ENCODE measurements at places on chromosomes 16 and 17. TPM values are rescaled to one million over a fixed set of nuclear protein-coding genes. Genes with fewer than 3 reads are reported as not detected.

Gene TSNAXIP1
- not detected for polyA plus RNA-seq

Gene NPIPB9
- not detected for polyA plus RNA-seq

Gene DLX3
- polyA plus RNA-seq, result 0.41 TPM

Gene C17orf75
- polyA plus RNA-seq, result 9.1 TPM

Gene CSNK2A2
- polyA plus RNA-seq, result 17.4 TPM

Gene ATP1B2
- polyA plus RNA-seq, result 2.8 TPM

Gene RNF112
- polyA plus RNA-seq, result 7.5 TPM

Gene NAGLU
- polyA plus RNA-seq, result 22.3 TPM

Gene CXCL16
- 33.7 TPM for polyA plus RNA-seq

GRCh38 chr16:81349608-81350305, 35.0 kb downstream of the GAN start:
- DNase-seq, result no peak

GRCh38 chr17:42243493-42243982, 32.7 kb downstream of the STAT5B start:
- DNase-seq, result no peak

DNA sequence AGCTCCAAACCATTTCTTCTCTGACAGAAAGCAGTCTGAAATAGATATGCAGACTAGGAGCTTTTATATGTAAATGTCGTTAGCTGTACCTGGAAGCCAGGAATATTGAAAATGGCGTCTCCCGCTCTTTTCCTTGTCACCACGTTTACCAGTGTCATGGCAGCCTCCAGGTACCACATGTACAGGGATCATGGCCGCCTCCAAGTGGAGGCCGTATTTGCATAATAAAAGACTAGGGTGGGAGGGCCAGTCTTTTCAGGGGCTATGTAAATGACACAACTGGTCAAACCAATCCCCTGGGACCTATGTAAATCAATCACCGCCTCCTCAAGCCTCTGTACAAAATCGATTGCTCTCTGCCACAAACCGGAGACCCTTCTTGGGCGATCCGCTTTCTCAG, 54.3 kb downstream of the MYOCD start:
- no peak for DNase-seq

- DNase-seq, result no peak
These were observed 85.1 kb downstream of the TNFRSF13B start for GRCh38 chr17:16886655-16887322.

DNA sequence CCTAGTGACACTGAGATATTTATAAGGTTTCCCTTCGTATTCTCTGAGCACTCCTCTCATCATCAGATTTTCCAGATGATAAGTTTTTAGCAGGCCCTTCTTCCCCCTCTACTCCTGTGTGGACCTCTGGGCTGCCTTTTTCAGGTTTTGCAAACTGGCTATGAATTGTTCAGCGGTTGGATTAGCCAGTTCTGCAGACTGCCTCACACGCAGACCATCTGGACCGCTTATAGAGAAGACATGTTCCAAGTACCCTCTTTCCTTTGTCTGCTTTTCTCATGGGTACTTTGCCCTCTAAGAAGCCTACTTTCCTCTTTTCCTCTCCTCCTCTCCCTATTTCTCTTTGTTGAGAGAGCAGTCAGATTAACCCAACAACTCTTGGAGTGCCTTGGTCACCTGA, 111.6 kb downstream of the GRIN2A start:
- DNase-seq, result no peak

- DNase-seq, result no peak
These were observed 1.4 kb upstream of the STH start for GRCh38 chr17:45997624-45998023.

DNA sequence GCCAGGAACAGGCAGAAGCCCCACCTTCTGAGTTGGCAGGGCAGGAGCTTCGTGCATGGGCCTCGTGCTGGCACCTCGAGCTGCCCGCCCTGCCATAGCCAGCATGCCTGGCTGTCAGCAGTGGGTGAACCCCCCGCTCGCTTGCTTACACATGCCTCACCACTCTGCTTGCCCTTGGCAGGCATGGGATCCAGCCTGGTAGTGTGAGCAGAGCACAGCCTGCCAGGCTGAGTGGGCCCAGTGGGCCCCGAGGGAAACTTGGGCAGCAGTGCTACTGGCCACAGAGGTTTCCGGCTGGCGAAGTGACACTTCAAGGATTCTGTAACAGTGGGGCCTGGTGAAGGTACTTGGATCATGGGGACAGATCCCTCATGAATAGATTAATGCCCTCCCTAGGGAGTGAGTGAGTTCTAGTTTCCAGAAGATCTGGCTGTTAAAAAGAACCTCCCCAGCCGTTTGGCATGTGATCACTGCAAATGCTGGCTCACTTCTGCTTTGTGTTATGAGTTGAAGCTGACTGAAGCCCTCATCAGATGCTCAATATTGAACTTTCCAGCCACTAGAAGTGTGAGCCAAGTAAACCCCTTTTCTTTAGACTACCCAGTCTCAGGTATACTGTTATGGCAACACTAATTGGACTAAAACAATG, 114.7 kb downstream of the BCAS3 start:
- peak; percentile 72 for DNase-seq

- no peak for DNase-seq
These were observed 300.6 kb downstream of the SEC14L1 start for GRCh38 chr17:77441130-77441920.

GRCh38 chr17:74543406-74543805, 2.5 kb downstream of the CD300C start:
- no peak for DNase-seq

DNA sequence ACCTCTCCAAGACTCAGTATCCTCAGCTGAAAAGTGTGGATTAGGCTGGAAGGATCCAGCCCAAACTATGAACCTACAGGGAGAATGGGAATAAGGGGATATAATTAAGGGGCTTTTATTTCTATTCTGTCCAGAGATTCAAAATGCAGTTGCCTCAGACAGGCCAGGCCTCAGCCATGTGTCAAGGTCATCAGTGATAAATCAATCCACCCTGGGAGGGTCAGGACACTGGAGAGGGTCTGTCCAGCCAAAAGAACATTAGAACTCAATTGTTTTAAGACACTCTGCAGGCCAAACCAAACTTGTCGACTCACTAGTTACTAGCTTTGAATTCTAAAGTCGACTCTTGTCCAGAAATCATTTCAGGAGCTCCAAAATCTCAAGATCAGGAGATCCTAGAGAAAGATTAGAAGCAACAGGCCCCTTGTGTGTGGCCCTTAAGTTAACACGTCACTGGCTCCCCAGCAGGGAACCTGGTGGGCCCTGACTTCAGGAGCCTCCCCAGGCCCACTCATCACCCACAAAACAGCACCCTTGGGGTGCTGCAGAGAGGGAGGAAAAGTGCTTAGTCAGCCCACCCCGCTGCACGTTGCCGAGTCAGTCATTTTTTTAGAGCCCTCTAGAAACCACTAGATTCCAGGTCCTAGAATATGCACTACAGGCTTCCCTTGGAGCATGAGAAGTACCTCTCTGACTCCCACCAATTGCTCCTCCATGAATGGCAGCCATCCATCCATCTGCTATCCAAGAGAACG, 156.8 kb downstream of the XYLT1 start:
- DNase-seq, result no peak

- no peak for DNase-seq
These were observed 13.4 kb downstream of the PDK2 start for GRCh38 chr17:50108556-50108955.

DNA sequence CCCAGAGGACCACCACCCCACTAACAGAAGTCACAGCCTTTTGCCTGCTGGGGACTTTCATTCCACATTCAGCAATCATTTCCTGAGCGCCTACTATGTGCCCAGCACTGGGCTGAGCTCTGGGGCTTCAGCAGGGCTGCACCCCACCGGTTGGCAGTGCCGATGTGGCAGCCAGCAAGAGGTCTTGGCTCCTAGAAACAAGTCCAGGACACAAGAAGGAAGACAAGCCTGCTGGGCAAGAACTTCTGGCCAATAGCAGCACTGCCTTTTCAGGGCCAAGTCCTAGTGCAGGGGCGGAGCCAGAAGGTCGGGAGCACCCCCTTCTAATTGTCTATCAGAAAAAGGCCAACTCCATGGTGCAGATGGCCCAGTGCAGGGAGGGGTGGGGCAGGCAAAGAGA, 13.0 kb upstream of the HOXB9 start:
- no peak for DNase-seq

GRCh38 chr16:88303890-88304819, 78.6 kb upstream of the ZNF469 start:
- DNase-seq, result peak; percentile 81

DNA sequence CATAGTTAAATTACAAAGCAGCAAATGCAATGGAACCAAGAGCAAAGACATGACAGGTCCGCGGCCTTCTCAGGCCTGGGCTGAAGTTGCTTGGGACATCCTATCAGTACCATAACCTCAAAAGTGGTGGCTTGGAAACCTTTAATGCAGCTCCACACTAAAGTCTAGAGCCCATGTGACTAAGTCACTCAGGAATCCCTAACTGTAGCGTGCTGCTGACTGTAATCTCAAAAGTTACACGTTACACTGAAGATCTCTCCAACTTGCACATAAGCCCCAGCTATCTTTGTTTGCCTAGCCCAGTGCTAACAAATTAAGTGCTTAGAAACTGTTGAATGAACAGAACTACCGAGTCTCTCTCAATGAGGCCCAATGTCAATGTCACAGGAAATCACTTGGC, 27.8 kb downstream of the NUP88 start:
- DNase-seq, result no peak

GRCh38 chr17:55284001-55284884, 19.5 kb downstream of the HLF start:
- no peak for DNase-seq

GRCh38 chr16:58154345-58154744, 25.2 kb upstream of the CFAP20 start:
- DNase-seq, result no peak

DNA sequence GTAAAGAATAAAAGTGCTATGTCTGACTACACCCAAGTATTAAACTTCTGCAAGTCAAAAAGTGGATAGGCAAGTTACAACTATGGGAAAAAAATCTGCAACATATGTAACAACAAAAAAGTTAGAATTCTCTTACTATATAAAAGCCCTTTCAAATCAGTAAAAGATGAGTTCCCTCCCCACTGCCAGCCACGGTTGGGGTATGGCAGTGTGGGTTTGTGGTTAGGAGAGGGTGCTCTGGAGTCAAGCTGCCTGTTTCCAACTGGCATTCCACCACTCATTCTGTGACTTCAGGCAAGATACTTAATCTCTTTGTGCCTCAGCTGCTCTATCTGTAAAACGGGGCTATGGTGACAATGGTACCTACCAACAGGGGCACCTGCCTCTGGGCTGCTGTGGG, 26.6 kb upstream of the MFSD6L start:
- DNase-seq, result no peak

- peak; percentile 66 for DNase-seq
These were observed 28.9 kb downstream of the OR1D5 start for GRCh38 chr17:3034578-3034920.

GRCh38 chr16:30876867-30877266, 17.0 kb downstream of the BCL7C start:
- peak; percentile 28 for DNase-seq

GRCh38 chr16:19432429-19432828, 14.7 kb downstream of the TMC5 start:
- no peak for DNase-seq

DNA sequence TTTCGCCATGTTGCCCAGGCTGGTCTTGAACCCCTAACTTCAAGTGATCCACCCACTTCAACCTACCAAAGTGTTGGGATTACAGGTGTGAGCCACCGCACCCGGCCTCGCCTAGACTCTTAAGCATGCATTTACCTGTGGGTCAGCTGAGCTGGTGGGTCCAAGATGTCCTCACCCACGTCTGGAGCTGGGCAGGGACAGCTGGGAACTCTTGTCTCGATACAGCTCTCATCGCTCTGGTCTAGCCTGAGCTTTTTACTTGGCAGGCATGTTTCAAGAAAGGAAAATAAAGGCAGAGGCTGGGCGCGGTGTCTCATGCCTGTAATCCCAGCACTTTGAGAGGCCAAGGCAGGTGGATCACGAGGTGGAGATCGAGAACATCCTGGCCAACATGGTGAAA, 56.9 kb upstream of the PHOSPHO1 start:
- no peak for DNase-seq

DNA sequence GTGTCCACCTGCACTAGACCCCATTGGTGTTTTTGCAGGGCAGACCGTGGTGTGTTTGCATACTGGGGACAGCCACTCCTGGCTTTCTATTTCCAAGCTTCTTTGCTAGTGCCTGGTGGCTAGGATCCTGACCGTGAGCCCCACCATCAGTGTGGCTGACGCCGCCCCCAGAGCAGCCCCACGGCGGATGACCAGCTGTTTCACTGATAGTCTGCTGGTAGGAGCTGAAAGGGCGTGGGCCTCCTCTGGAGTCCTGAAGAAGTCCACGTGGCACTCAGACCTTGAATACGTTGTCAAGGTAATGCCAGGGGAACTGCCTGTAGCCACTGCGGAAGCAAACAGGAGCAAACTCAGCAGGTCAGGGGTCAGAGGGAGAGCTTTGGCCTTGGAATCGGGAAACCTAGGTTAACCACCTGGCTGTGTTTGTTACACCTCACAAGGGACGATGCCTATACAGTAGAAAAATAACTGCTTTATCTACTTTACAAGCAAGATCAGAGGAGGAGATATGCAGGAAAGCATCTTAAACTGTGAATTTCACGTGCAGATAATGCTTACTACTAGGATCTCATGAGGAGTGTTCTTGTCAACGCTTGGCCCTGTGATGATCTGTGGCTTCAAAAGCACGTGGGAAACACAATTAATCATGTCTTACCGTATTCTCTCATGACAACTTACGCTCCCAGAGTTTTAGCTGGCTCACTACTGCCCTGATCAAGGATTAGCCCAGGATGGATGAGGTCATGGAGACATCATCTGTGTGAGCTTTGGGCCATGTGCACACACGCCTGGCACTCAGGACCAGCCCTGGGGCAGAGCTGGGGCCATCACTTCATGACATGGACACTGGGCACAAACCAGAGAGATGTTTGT, 30.3 kb downstream of the ALDH3A2 start:
- no peak for DNase-seq

- DNase-seq, result no peak
These were observed 198.2 kb downstream of the MAF start for GRCh38 chr16:79402356-79402755.

DNA sequence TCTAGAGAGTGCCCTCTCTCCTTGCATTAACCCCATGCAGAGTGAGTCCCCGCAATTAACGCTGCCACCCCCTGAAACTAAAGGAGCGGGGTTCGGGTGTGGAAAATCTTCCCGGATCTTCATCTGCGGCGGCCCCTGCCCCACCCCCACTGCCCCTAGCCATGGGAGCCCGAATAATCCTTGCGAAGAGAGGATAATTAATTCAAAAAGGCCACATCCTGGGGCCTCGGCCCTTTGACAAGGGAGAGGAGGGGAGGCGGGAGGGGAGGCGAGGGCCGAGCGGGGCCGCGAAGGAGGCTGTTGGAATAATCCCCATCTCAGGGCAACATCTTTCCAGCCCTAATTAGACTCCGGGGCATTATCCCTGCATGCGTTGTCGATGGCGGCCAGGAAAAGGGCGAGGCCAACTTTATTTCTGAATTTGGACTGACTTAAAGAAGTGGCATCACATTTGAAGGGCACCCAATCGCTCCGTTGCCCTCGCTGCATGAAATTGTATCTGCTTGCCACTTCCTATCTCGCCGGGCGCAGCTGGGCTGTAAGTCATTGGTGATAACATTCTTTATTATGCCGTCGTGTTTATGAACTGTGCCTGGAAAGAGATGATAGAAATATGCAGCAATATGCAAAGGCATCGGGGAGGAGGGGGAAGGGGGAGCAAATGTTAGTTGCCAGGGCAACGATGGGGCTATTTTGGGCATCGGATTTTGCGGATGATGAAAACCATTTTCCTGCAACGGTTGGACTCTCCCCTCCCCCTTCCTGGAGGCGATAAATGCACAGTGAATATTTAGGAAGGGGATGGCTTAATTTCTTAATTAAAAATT, 387.1 kb upstream of the TNRC6C start:
- DNase-seq, result peak; percentile 62

- peak; percentile 96 for DNase-seq
These were observed 8.2 kb upstream of the COL1A1 start for GRCh38 chr17:50209472-50210239.

GRCh38 chr17:58229881-58230280, 8.5 kb upstream of the LPO start:
- DNase-seq, result no peak

Data from aorta (tissue), 5 donors.